ENCODE measurements at places on chromosomes 13 and 19.

- DNase-seq: no peak
These were observed 22.3 kb upstream of the PDCD5 start for GRCh38 chr19:32558607-32559228.

DNA sequence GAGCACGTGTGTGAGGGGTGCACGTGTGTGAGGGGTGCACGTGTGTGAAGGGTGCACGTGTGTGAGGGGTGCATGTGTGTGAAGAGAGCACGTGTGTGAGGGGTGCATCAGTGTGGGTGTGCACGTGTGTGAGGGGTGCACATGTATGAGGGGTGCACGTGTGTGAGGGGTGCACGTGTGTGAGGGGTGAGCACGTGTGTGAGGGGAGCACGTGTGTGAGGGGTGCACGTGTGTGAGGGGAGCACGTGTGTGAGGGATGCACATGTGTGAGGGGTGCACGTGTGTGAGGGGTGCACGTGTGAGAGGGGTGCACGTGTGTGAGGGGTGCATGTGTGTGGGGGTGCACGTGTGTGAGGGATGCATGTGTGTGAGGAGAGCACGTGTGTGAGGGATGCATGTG is 15.7 kb downstream of the RASA3 start:
- no peak for DNase-seq

DNA sequence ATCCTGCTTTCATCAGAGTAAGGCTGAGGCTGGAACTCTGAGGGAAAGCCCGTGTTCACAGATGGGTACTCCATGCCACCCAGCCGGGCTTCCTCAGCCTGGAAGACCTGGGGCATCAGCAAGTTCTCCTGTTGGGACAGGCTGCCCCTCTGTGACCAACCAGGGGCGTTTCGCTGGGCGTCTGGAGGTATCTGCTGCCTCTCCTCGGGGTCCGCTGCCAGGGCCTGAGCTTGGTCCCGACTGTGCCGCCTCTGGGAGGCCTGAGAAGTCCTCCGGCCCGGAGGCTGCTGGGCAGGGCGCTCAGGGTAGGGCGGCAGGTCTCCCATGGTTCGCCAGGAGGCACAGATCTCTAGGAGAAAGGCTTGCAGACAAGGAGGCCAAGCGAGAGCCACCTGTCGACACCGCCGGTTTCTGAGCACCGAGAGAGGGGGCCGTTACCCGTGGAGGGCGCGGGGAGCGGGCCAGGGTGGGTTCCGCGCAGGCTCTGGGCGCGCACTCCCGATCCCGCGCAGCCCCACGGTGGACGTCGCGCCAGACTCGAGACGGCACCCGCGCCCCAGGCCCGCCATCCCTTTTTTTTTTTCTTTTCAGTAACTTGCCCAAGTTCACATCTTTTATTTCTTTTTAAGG is at the start of gene RSPH6A:
Gene RSPH6A, minus strand, starts transcription at position 458 of the 630 bp plus-strand sequence. Its CDS starts 132 bp downstream, at position 326.
- peak; percentile 16 for DNase-seq

- DNase-seq: no peak
These were observed 9.3 kb downstream of the ZNF780A start for GRCh38 chr19:40081411-40081810.

Measured in BE2C (cell line).